Right lobe of liver (tissue), 6 donors: ENCODE measurements at places on chromosomes 6 and 20. TPM values are rescaled to one million over a fixed set of nuclear protein-coding genes. Genes with fewer than 3 reads are reported as not detected.
A peak's percentile ranks its signal among the peaks of the same experiment; 100 is the strongest.

GRCh38 chr6:16206595-16207037 is 31.8 kb upstream of the GMPR start:
- H3K4me3 ChIP-seq, result no peak overlapping the region
- H3K27me3 ChIP-seq, result no peaks in the 10 kb centered on the region
- no peaks in the 10 kb centered on the region for H3K36me3 ChIP-seq

The IL20RA gene
- 0.26 TPM for total RNA-seq

- no peaks in the 10 kb centered on the region for H3K27me3 ChIP-seq
- H3K4me1 ChIP-seq, result no peaks in the 10 kb centered on the region
- H3K36me3 ChIP-seq, result no peaks in the 10 kb centered on the region
- no peak overlapping the region for H3K4me3 ChIP-seq
- DNase-seq, result no peak
These were observed 350.0 kb downstream of the CD83 start for GRCh38 chr6:14467591-14467990.

The FAM83D gene
- 2.2 TPM for total RNA-seq

The SCGN gene
- 1.2 TPM for total RNA-seq

- H3K36me3 ChIP-seq, result no peaks in the 10 kb centered on the region
- DNase-seq, result no peak
- no peaks in the 10 kb centered on the region for H3K27me3 ChIP-seq
These were observed 63.9 kb upstream of the MRPS10 start for GRCh38 chr6:42281570-42281969.

The AARS2 gene
- 5.5 TPM for total RNA-seq

The NKX2-2 gene
- not detected for total RNA-seq

- H3K27me3 ChIP-seq, result no peaks in the 10 kb centered on the region
- peak overlapping the region; percentile 97 for H3K4me3 ChIP-seq
- peak; percentile 98 for DNase-seq
- peaks cover 21% of the 10 kb centered on the region for H3K4me1 ChIP-seq
- H3K36me3 ChIP-seq, result no peaks in the 10 kb centered on the region
These were observed 461 bp upstream of the GID8 start for GRCh38 chr20:62937268-62938104.

DNA sequence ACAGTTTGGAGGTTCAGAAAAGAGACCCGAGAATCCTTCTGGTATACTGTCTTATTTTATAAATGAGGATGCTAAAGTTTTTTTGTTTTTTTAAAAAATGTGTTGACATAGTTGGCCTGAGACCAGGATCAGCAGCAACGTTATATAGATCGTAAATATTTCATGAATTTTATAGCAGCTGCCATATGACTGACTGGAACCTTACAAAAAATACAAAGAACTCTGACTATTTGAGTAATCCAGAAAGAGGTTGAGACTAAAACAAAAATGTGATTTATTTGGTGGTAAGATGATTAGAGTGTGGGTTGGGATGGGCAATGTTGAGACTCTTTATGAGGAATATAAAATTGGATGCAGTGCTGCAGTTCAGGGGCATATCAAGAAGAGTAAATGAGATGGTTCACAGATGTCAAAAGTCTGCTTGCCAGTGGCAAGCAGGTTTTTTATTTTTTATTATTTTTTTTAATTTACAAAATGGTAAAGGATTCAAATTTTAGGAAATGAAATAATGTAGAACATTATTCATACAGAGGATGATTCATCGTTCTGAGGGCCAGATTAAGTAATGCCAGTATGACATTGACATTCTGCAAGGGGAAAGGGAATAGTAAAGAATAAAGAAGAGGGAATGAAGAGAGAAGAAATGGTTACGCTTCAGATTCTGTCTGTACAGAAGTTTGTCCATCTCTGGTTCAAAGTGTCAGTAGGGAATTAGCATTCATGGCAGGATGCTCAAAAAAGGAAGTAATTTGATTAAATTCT is 58.5 kb downstream of the SCAF8 start:
- no peaks in the 10 kb centered on the region for H3K27me3 ChIP-seq
- DNase-seq, result no peak
- H3K4me3 ChIP-seq, result no peak overlapping the region
- H3K36me3 ChIP-seq, result no peaks in the 10 kb centered on the region
- H3K27ac ChIP-seq, result no peak overlapping the region

The ZNF334 gene
- total RNA-seq, result 1.7 TPM

- no peaks in the 10 kb centered on the region for H3K27me3 ChIP-seq
- no peak overlapping the region for H3K4me3 ChIP-seq
- H3K36me3 ChIP-seq, result no peaks in the 10 kb centered on the region
- H3K27ac ChIP-seq, result no peak overlapping the region
- no peaks in the 10 kb centered on the region for H3K4me1 ChIP-seq
- no peak for DNase-seq
These were observed 6.0 kb upstream of the TRIM26 start for GRCh38 chr6:30219244-30219643.

The SMIM28 gene
- total RNA-seq, result not detected

GRCh38 chr6:136775081-136775480 is 17.2 kb downstream of the MAP3K5 start:
- no peaks in the 10 kb centered on the region for H3K27me3 ChIP-seq
- H3K4me1 ChIP-seq, result no peaks in the 10 kb centered on the region
- no peak for DNase-seq
- no peak overlapping the region for H3K27ac ChIP-seq
- no peaks in the 10 kb centered on the region for H3K36me3 ChIP-seq

DNA sequence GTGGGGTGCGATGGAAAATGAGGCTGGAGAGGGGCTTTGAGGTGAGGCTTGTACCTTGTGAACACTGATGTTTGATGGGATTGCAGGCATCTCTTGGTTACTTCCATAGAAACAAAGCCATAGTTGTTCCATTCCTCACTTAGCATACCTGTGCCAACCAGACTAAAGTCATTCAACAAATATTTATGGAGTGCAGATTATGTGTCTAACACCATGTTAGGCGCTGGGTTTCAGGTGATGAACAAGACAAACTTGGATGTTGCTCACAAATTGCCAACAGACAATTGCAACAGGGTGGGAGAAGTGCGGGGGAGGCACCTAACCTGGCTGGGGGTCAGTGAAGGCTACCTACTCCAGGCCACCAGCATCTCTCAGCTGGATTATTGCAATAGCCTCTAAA is 1.5 kb downstream of the TTPAL start:
- H3K4me1 ChIP-seq, result no peaks in the 10 kb centered on the region
- no peaks in the 10 kb centered on the region for H3K36me3 ChIP-seq
- H3K27ac ChIP-seq, result peak overlapping the region; percentile 87
- no peaks in the 10 kb centered on the region for H3K27me3 ChIP-seq

GRCh38 chr6:148556410-148556809 is 190.4 kb upstream of the UST start:
- H3K4me3 ChIP-seq, result no peak overlapping the region
- H3K4me1 ChIP-seq, result no peaks in the 10 kb centered on the region
- DNase-seq, result no peak

The RFX6 gene
- total RNA-seq, result not detected

The KHDRBS2 gene
- total RNA-seq, result not detected

- DNase-seq, result no peak
- no peak overlapping the region for H3K4me3 ChIP-seq
- no peaks in the 10 kb centered on the region for H3K27me3 ChIP-seq
These were observed 91.8 kb downstream of the PLEKHG1 start for GRCh38 chr6:150691463-150691862.

DNA sequence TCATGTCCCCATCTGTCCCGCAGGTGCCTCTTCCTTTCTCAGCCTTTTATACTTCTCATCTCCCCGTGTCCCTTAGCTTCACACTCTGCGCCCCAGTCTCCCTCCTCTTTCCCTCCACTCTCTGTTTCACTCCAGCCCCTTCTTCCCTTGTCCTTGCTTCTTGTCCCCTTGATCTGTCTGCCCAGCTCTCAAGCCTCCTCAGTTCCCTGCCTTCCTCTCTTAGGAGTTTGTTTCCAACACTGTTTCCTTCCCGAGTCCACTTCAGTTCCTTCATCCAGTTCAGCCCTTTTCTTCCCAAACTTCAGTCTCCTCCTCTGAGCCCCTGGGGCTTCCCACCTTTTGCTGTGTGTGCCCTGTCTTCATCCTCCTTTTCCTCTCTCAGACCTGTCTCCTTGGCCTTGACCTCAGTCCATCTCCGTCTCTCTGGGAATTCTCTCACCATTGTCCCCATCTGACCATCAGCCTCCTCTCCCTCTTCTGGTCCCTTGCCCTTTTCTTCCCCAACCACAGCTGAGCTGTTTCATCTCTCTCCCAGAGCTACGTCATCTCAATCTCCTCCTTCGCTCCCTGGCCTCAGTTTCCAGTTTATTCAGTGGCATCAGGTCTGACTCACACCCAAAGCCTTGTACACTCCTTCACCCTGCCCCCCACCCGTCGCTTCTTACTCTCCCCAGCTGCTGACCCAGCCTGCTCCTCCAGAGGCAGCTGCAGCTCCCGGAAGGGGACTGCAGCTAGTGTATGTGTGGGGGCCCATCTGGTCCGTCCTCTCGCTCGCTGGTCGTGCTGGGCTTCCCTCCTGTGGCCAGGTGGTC is 2.7 kb upstream of the DDR1 start:
- no peaks in the 10 kb centered on the region for H3K36me3 ChIP-seq
- no peak for DNase-seq
- H3K4me1 ChIP-seq, result no peaks in the 10 kb centered on the region
- no peak overlapping the region for H3K4me3 ChIP-seq
- no peak overlapping the region for H3K27ac ChIP-seq
